ENCODE measurements at places on chromosomes 2 and 18. TPM values are rescaled to one million over a fixed set of nuclear protein-coding genes. Genes with fewer than 3 reads are reported as not detected.

DNA sequence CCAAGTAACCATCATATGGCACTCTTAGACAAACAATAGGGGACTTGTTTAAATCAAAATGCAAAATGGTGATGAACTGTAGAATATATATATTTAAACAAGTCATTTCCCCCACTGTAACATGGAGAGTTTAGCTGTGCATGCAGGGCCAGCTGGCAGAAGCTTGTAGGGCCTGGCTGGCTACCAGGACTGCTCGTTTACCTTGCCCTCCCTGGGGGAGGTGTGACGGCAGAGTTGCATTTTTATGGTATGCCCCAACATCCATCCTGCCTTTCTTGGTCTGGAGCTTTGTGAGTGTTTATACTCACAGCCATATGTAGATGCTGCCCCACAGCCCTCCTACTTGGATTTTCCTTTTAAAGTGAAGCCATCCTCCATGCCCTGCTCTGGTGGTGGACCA lies 101.7 kb upstream of the ZFP36L2 start:
- ATAC-seq = no peak

DNA sequence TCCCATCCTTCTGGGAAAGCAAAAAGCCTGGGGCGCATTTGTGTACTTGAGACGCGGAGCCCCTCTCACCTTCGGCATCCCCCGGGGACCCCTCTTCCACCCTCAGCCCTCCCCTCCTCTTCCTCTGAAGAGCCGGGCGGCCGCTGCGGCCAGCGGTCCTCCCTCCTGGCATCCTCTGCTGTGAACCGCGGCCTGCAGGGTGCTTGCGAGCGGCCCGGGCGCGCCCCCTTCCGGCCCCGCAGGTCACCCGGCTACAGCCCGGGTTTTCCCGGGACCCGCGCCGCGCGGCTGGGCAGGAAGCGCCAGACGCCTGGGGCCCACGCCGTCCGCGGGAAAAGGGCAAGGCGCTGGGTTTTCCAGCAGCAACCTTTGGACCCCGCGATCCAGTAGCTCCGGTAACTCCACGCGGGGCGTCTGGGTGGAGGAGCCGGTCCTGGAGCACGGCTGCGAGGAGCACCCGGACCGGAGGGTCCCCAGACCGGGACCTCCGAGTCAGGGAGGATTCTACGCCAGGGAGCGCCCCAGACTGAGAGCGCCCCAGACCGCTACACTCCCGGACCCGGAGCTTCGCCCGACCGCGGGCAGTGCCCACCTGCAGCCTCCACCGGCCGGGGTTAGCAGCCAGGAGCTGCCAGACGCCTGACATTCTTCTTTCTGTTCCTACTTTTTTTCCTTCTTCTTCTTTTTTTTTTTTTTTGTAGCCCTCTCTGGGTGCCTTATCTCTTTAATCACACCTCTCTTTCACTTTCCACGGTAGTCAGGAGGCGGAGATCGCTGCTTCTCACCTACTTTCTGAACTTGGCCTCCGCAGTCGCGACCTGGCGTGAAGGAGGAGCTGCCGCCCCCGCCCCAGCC lies at the start of gene IL18R1:
Gene IL18R1, plus strand, starts transcription at position 271 of the 855 bp plus-strand sequence. CDS start 6,865 bp downstream, outside the sequence.
- ATAC-seq = peak; percentile 100

DNA sequence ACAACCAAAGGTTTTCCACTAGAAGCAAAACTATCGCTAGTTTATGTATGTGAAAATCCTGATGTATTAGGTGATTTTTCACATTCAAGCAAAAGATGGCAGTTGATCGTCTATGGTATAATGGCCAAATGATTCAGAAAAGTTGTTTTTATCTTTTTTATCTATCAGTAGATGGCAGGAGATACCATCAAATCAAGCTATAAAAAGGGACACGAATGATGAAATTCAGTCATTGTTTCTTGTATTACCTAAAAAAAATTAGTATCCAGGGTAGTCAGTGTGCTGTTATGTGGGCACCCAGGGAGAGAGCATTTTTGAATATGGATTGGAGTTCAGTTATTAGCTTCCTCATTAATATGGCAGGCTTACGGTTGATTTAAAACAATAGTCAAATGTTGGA lies 22.9 kb upstream of the CAVIN2 start:
- no peak for ATAC-seq

DNA sequence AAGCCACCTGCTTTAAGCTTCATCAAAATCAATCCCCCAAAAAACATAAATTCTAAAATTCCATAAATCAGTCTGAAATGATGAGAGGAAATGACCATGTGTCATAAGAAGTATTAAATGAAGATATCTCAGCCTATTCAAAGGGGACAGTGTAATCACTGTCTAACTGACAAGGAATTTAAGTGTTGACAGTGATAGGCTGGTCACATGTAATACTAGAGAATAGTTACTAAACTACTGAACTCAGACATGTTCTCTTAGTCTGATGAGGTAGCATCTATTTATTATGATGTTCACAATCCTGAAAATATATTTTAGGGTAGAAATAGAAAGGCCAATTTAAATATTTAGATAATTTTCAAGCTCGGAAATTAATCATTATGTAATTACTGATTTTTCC lies 216.1 kb downstream of the L3MBTL4 start:
- ATAC-seq = no peak

DNA sequence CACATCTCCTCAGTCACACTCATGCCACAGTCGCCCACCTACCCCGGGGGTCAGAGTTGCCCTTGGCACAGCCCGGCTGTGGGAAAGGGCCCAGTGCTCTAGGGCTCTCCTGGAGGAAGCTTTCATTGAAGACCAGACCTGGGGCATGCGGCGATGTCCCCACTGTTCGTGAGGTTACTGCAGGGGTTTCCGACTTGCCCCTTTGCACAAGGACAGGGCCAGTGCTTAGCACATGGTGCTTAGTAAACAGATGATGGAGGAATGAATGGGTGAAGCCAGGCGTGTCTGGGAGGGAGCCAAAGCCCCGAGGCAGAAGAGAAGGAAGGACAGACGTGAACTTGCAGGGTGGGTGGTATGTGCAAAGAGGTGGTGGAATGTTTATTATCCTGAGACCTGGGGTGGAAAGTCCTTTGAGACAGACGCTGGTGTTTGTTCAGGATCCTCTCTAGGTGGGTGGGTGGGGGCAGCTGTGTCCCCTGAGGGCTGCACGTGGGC lies 205.9 kb upstream of the ARL4C start:
- peak; percentile 75 for ATAC-seq

DNA sequence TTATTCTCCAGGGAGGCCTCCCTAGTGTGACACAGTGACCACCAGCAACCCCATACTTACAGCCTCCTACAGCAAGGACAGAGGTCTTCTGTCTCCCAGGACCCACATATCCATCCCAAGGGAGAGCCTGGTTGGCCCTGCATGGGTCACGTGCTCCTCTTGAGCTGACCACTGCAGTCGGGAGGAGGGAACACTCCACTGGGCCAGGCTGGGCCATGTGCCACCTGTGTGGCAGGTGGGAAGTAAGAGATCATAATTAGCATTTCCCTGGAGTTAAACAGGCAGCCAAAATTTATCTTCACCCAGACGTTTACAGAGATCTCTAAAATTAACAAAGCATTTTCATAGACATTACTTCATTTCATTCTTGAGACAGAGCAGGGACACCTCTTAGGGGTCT lies 33.4 kb upstream of the MLPH start:
- ATAC-seq = no peak

DNA sequence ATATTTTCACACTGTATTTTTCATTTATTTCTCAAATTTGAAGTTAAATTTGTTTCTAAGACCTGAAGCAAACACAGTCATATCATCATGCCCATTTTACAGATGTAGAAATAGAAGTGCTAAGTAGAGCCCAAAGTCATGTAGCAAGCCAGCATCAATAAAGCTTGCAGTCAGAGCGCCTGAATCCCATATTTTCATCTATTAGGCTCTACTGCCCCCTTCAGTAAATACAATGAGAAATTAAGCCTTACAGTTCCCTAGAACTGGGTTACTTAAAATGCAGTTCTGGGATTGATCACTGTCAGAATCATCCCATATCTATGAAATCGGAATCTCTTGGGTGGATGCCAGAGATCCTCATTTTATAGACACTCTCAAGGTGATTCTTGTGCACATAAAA lies 419.9 kb downstream of the TGIF1 start:
- ATAC-seq = peak; percentile 86

- peak; percentile 43 for ATAC-seq
These were observed 2.3 kb downstream of the NEUROD1 start for GRCh38 chr2:181677912-181678586.

DNA sequence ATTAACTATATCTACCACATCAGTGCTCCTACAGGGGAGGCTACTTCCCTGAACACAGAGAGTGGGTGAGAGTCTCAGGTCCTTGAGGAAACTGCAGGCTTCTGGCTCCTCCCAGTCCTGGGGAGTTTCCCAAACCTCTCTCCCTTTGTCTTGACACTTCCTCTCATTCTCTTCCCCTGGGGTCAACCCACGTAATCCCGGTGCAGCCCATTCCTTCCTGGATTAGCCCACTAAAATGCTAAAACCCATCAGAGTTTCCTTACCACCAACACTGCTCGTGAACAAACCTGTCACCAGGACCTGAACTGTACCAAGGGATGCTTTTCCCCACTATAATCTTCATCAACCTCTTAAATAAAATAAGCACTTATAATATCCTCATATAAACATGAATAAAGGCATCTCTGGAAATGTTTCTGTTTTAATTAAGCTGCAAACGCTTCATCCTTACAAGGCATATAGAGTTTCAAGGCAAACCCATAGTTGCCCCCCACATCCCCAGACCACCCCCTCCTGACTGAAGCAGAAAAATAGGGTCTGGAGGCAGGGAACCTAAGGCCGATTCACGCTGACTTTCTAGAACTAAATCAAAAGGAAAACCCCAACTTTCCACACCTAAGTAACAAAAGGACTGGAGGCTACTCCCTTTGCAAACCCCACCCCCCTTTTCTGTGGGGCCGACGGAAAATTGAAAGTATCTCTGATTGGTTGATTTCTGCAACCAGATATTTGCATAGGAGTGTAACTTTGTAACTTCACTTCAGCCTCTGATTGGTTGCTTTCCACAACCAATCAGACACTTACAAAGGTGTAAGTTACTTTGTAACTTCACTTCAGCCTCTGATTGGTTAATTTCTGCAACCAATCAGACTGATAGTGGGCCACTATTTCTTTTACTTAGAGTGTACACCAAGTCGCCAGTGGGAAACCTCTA lies 19.0 kb downstream of the TMSB10 start:
- ATAC-seq = no peak

GRCh38 chr2:231183851-231184250 lies 14.6 kb upstream of the ARMC9 start:
- no peak for ATAC-seq

- ATAC-seq = no peak
These were observed 1.3 kb downstream of the PROC start for GRCh38 chr2:127419448-127420038.

- ATAC-seq = no peak
These were observed 2048.0 kb downstream of the SUCLG1 start for GRCh38 chr2:82411071-82411470.

DNA sequence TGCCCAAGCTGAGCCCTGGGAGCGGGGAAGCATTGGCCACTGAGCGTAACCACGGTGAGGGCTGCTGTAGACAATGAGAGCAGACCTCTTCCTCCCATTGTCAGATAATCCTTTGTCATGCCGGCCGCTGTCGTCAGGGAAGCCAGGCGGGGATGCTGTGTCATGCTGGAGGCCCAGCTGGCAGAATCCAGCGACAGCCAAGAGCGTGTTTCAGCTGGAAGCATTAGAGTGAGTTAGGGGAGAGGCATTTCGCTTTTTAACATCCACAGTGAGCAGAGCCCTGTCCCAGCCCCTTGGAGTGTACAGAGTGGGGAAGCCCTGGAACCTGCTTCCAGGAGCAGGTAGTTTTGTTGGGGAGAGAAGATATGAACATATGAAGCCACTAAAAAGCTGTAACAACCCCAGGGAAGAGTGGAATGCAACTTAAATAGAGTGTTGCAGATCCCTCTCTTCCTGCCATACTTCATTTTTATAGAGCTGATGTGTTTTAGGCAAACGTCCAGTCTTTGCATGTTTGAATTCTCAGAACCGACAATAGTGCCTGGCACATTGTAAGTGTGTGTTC lies 7.0 kb downstream of the CTIF start:
- peak; percentile 81 for ATAC-seq

- peak; percentile 70 for ATAC-seq
These were observed 35.0 kb downstream of the RTN4 start for GRCh38 chr2:55014962-55015939.

DNA sequence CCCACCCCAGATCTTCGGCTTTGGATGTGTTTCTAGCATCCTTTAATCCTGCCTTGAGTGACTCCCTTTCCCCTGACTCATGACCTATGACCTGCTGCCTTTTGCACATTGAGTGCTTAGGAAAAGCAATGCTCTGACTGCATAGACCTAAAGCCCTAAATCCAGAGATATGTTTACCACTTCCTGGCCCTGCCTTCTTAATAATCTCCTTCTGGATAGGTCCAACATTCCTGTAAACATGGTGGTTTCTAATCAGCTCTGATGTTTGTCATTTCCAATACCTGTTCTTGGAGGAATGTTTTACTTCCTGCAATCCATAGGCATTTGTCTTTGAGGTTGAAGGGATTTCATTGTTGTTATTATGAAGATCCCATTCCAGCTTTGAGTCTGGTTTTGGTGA lies 2.3 kb downstream of the SLC3A1 start:
- no peak for ATAC-seq

- ATAC-seq = no peak
These were observed 67.4 kb upstream of the CHMP1B start for GRCh38 chr18:11783716-11784331.

DNA sequence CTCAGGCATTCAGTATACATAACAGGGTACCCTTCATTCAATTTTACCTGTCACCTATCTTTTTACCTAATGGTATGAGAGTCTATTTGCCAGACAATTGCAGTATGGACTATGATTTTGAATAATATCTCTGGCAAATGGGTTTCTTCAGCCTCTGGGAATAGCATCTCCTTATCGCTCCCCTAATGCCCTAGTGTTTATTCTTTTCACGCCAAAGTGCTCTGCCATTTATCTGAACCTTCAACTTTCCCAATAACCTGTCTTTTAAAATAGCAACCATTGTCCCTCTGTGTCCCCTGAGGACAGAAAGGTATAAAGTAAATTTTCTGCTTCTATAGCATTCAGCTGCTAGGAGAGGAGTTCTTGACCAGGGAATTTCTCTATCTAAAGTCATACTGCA lies 45.0 kb upstream of the FSHR start:
- no peak for ATAC-seq

GRCh38 chr2:27298391-27299080 lies 9.7 kb downstream of the UCN start:
- no peak for ATAC-seq

GRCh38 chr2:240821429-240821778 lies 1.4 kb upstream of the KIF1A start:
- no peak for ATAC-seq

GRCh38 chr2:40357667-40358066 lies 94.2 kb downstream of the SLC8A1 start:
- ATAC-seq = no peak

Gene CNTNAP5
- 11.8 TPM for total RNA-seq

Gene CIB4
- not detected for total RNA-seq

Gene KIF1A
- 123 TPM for total RNA-seq

Gene RFX8
- not detected for total RNA-seq

Gene PFN4
- 3.0 TPM for total RNA-seq

Gene AKAIN1
- not detected for total RNA-seq

Gene ZNF892
- total RNA-seq = 8.1 TPM

Gene PRKAG3
- 5.1 TPM for total RNA-seq
